Activated B cell treated with CpG ODN at 0.5 μM for 24 hours (primary cell): ENCODE measurements at places on chromosomes 5 and 9.

DNA sequence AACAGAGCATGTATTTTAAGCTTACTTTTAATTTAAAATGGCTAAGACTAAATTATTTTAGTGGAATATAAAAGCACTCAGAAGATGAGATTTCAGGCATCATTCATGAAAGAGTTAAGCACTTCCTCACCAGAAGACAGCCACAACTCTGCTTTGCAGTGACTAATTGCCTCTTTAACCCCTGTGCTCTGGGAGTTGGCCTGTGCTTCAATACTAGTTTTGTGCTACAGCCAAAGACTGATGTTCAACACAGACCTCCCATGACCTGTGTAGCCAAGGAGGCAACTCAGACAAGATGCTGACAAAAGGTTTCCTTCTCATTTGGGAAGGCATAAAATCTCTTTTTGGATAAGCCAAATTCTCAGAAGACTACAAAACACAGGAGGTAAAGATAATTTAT lies 353.5 kb downstream of the FBXL17 start:
- no peaks in the 10 kb centered on the region for H3K4me1 ChIP-seq
- H3K4me3 ChIP-seq = no peak overlapping the region
- no peak for DNase-seq

DNA sequence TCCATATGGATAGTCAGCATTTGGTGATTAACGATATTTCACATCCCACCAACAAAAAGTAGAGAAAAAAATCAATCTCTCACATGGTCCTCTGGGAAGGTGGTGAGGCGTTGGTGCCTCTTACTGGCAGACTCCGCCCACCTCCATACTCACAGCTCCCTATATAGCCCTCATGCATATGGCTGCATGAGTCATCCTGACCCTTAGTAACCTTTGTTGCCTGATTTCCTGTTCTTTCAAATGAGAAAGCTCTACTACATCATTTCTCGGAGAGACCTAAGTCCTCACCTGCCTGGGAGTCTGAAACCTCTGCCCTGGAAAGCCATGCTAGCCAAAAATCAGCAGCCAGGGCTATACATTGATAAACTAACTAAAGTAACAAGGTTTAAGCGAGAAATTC lies 33.3 kb upstream of the ABCA1 start:
- peaks cover 2% of the 10 kb centered on the region for H3K27me3 ChIP-seq
- H3K4me3 ChIP-seq = no peak overlapping the region
- H3K27ac ChIP-seq = no peak overlapping the region
- no peaks in the 10 kb centered on the region for H3K36me3 ChIP-seq
- peaks cover 3% of the 10 kb centered on the region for H3K4me1 ChIP-seq

- peak overlapping the region; percentile 38 for H3K4me3 ChIP-seq
- H3K4me1 ChIP-seq = peaks cover 15% of the 10 kb centered on the region
- no peak for DNase-seq
- no peak overlapping the region for H3K27ac ChIP-seq
- H3K36me3 ChIP-seq = no peaks in the 10 kb centered on the region
Observed at GRCh38 chr9:8857068-8857925, 1057.7 kb upstream of the DMAC1 start.

GRCh38 chr5:61767231-61768080 lies 435.4 kb downstream of the ZSWIM6 start:
- H3K4me3 ChIP-seq = no peak overlapping the region
- no peak for DNase-seq
- no peak overlapping the region for H3K27ac ChIP-seq
- H3K4me1 ChIP-seq = no peaks in the 10 kb centered on the region
- no peaks in the 10 kb centered on the region for H3K36me3 ChIP-seq
- H3K27me3 ChIP-seq = peaks cover 8% of the 10 kb centered on the region

DNA sequence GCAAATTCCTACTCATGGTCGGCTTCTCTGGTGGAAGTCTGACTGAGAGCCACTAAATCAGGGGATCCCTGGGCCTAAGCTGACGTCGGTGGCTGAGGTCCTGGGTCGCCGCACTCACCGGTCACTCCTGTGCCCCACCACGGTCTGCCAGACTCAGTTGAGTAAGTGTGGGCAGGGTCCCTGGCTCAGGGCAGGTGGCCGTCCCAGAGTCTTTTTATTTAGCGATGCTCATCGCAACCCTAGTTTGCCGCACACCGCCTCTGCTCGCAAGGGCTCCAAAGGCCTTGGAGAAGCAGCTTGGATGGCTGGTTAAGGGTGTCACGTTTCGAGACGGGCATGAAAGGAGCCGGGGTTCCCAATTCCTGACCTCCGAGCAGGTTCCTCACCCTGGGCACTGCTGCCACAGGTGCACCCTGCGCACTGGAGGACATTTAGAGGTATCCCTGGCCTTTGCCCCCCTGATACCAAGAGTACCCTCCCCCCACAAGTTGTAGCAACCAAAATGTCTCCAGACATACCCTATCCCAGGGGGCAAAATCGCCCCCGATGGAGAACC lies 59.9 kb downstream of the NSUN2 start:
- H3K27ac ChIP-seq = no peak overlapping the region
- no peaks in the 10 kb centered on the region for H3K36me3 ChIP-seq
- H3K4me1 ChIP-seq = no peaks in the 10 kb centered on the region
- peaks cover 9% of the 10 kb centered on the region for H3K27me3 ChIP-seq
